ENCODE measurements at places on chromosomes 13 and 19.

GRCh38 chr19:2294687-2295335, 12.8 kb upstream of the PEAK3 start:
- no peak for DNase-seq

- DNase-seq: no peak
Measured at GRCh38 chr19:12287958-12288500, 6.7 kb downstream of the ZNF44 start.

GRCh38 chr19:16309643-16310042, 15.0 kb upstream of the KLF2 start:
- DNase-seq: no peak

DNA sequence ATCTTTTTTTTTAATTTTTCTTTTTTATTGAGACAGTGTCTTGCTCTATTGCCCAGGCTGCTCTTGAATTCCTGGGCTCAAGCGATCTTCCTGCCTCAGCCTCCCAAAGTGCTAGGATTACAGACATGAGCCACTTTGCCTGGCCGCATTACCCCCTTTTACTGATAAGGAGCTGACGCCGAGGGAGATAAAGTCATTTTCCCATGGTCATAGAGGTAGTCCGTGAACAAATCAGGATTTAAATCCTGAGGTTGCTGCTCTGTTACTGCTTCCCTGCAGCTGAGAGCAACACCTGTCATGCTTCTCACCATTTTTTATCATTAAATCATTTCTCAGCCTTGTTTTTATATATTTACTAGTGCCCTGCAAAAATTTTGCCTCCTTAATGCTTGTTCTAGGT, 7.4 kb downstream of the CYSLTR2 start:
- DNase-seq: no peak

- DNase-seq: peak; percentile 20
Measured at GRCh38 chr19:1618157-1619093, 13.2 kb upstream of the UQCR11 start.

- DNase-seq: no peak
Measured at GRCh38 chr19:48623556-48624066, 4.3 kb downstream of the SPHK2 start.

GRCh38 chr13:24931450-24932251, 164.3 kb upstream of the PABPC3 start:
- no peak for DNase-seq

DNA sequence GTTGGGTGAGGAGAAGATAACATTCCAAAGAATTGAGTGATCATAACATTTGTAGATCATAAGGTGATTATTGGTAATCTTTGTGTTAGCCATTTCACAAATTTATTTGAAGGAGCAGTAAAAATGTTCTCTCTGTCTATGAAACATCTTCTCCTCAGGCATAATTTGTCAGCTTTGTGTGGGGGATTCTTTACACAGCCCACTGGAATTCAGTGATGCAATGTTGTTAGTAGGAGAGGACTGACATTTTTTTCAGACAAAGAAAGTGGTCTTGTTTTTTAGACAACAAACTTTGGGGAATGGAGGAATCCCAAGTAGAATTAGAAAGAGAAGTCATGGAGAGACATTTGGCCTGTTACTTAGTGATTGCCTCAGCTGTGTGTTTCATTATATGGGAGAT, 100.3 kb downstream of the ITGBL1 start:
- DNase-seq: peak; percentile 27

GRCh38 chr19:47651691-47652090, 42.8 kb downstream of the BICRA start:
- DNase-seq: no peak

GRCh38 chr19:37251308-37252229, 33.6 kb downstream of the ZNF383 start:
- no peak for DNase-seq

DNA sequence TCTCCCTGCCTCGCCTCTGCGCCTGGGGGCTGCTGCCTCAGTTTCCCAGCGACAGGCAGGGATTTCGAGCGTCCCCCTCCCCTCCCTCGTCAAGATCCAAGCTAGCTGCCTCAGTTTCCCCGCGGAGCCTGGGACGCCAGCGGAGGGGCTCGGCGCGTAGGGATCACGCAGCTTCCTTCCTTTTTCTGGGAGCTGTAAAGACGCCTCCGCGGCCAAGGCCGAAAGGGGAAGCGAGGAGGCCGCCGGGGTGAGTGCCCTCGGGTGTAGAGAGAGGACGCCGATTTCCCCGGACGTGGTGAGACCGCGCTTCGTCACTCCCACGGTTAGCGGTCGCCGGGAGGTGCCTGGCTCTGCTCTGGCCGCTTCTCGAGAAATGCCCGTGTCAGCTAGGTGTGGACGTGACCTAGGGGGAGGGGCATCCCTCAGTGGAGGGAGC, 722 bp upstream of the ICAM1 start:
- DNase-seq: no peak

DNA sequence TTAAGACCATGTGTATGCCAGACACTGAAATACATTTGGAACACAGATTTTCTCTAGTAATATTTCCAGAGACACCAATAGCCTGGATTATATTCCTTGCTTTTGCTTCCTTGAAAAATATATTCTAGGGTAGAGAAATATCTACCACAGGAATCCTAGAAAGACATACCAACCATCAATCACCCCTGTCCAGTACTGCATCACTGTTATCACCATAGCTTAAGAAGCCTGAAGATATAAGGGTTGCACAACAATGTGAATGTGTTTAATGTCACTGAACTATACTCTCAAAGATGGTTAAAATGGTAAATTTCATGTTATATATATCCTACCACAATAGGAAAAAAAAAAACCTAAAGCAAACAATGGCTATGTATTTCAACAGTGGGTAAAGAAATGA, 163.6 kb downstream of the DIAPH3 start:
- peak; percentile 21 for DNase-seq

- no peak for DNase-seq
Measured at GRCh38 chr13:36907821-36908220, 12.2 kb downstream of the SMAD9 start.

- no peak for DNase-seq
Measured at GRCh38 chr13:70923863-70924752, 815.9 kb upstream of the KLHL1 start.

GRCh38 chr19:23055946-23056345, 53.0 kb upstream of the ZNF728 start:
- DNase-seq: no peak

- no peak for DNase-seq
Measured at GRCh38 chr19:42224940-42225717, 5.0 kb downstream of the ZNF526 start.

GRCh38 chr19:5271145-5271544, 69.5 kb downstream of the PTPRS start:
- no peak for DNase-seq

DNA sequence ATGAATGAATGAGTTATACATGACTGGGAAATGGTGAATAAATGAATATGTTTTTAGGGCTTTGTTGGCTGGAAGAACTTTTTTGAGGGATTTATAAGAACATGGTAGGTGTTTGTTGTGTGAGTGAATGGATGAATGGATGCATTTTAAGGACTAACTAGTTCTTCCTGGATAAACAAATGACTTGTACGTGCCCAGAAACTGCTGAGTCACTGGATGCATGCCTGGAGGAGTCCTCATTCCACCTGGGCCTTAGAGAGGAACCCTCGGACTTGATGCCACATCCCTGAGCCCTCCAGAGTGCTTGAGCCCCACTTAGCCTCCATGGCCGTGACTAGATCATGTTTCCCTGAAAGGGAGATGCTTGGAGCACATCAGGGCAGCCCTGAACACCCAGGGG, 153.4 kb downstream of the DPF1 start:
- peak; percentile 30 for DNase-seq

GRCh38 chr19:6450166-6450565, 9.4 kb downstream of the SLC25A23 start:
- DNase-seq: no peak

- DNase-seq: no peak
Measured at GRCh38 chr13:113125506-113126264, 3.1 kb downstream of the F10 start.

- peak; percentile 70 for DNase-seq
Measured at GRCh38 chr19:34220472-34221063, 33.8 kb upstream of the GARRE1 start.

GRCh38 chr13:30415430-30416030, 6.8 kb upstream of the UBE2L5 start:
- no peak for DNase-seq

- DNase-seq: no peak
Measured at GRCh38 chr19:8120636-8121480, 28.5 kb downstream of the FBN3 start.

DNA sequence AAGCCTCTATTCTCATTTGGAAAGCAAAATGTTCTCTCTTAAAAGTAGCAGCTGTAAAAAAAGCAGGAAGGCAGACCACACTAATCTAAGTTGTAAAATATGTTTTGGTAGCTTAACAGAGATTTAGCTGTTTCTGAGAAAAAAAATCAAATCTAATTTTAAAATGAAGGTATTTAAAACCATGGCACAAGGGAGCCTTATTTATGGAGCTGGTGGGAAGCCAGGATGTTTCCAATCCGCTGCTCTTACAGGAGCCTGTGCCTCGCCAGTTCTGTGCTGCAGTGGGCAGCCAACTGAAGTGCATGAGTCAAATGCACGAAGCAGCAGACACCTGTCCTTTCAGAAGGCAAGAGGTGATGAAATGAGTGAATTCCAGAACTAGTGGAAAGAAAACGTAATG, 28.2 kb downstream of the GPC6 start:
- DNase-seq: no peak

DNA sequence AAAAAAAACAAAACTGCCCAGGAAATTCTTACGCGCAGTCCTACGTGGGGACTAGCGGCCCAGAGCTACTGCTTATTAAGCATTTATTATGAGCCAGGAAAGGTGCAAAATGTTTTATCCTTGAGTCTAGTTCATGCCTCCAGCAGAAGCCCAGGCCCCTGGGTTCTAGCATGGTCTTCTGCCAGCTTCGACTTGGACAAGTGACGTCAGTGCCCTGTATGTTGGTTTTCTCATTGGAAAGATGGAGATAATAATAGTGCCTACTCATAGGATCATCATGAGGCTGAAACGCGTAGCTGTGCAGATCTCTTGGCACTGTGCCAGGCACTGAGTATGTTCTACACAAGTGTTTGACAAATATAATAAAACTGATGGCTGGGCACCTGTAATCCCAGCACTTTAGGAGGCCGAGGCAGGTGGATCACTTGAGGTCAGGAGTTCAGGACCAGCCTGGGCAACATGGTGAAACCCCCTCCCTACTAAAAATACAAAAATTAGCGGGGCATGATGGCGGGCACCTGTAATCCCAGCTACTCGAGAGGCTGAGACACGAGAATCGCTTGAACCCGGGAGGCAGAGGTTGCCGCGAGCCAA, 12.4 kb upstream of the SULT2B1 start:
- peak; percentile 65 for DNase-seq

- no peak for DNase-seq
Measured at GRCh38 chr13:78306519-78307206, 296.7 kb downstream of the POU4F1 start.

DNA sequence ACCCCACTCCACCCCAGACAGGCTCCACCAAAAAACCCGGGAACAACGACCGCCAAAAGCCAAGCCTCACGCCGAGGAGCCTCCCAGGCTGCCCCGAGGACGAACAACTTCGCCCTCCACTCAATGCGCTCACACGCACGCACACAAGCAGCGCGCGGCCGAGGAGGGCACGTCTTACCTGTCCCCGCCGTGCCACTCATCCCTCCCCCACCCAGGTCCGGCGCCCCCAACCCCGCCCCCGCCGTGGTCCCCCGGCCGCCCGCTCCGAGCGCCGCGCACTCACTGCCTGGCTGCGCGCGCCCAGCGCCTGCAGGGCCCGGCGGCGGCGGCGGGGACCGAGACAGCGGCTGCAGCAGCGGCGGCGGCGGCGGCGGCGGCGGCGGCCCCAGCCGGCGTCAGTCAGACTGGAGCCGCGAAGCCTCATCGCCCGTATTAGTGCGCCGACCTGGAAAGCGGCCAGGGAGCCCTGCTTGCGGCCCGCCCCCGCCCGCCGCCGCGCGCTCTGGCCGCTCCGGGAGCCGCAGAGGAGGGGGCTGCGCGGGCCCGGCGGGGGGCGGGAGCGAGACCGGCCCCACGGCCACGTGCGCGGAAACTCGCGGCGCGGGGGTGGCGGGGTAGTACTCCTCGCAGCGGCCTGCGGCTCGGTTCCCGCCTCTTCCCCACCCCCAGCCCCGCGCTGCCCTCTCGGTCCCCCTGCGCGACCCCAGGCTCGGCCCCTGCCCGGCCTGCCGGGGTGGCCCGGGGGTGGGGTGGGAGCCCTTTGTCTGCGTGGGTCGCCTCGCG, at the start of gene SMAD9:
Gene SMAD9, minus strand, starts transcription at position 406 of the 783 bp plus-strand sequence. CDS start 40,549 bp downstream, outside the sequence.
- peak; percentile 82 for DNase-seq

GRCh38 chr19:570251-570686, 2.1 kb upstream of the BSG start:
- no peak for DNase-seq

DNA sequence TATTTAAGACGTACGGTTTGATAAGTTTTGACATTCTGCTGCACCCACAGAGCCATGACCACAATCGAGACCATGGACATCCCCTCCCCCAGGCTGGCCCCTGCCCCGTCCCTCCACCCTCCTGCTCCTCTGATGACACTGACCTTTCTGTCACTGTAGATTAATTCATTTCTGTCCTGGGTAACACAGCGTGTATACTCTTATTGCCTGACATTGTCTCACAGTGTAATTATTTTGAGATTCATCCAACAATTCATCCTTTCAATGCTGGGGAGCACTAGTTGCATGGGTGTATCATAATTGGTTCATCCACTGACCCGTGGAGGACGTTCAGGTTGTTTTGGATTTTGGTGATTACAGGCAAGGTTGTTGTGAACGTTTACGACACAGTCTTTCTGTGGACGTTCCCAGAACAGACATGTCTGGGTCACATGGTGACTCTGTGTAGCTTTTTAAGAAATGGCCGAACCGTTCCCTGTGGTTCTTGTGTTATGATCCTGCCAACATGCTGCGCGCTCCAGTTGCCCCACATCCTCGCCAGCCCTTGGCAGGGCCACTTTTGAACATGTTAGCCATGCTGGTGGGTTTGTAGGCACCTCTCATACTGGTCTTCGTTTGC, 41.9 kb downstream of the C13orf46 start:
- no peak for DNase-seq

GRCh38 chr13:114259974-114260373, 21.4 kb upstream of the UPF3A start:
- no peak for DNase-seq

- no peak for DNase-seq
Measured at GRCh38 chr13:71489041-71489440, 378.0 kb downstream of the DACH1 start.

DNA sequence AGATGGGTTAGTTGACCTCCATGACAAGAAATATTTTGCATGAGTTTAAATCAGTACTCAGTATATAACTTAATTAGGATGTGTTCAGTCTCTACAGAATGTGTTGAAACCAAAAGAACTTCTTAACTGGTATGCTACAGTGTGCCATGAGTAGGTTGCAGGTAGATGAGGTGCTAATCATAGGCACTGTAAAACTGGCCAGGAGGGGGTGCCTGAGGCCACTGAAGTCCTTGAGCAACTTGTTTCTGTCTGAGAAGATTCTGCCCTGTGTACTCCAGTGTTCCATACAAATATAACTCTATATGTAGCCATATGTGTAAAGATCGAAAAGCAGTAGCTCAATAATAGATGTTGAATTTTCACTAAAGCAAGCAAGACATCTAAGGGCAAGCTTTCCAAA, 549.2 kb upstream of the KLF12 start:
- peak; percentile 15 for DNase-seq

- DNase-seq: no peak
Measured at GRCh38 chr13:77853703-77854102, 64.9 kb downstream of the EDNRB start.

Data from cardiac muscle cell (in vitro differentiated cells and primary cell).